Left renal cortex interstitium (tissue), 4 donors: ENCODE measurements at places on chromosomes 4 and X. TPM values are rescaled to one million over a fixed set of nuclear protein-coding genes. Genes with fewer than 3 reads are reported as not detected.

DNA sequence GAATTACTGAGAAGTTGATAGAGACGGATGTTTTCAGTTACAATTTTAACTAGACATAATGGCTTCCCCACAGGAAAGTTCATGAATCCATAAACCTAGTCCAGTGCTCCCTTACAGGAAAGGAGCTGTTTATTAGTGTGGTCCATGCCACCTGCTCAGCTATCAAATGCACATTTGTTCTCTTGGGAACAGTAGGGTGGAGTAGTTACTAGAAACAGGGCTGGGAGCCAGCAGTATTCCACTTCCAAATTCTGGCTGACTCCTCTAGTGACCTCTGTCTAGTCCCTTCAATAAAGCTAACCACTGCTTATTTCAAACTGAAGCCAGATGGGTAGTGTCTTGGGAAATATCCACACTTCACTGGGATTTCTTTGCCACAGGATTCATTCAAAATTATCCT is 88.4 kb upstream of the TLL1 start:
- DNase-seq: no peak

- DNase-seq: no peak
Observed at GRCh38 chr4:125045311-125045710, 269.4 kb upstream of the FAT4 start.

SCML1 gene
- polyA plus RNA-seq: 19.6 TPM

RPL34 gene
- 1,875 TPM for polyA plus RNA-seq

ADAMTS3 gene
- 9.4 TPM for polyA plus RNA-seq

DNA sequence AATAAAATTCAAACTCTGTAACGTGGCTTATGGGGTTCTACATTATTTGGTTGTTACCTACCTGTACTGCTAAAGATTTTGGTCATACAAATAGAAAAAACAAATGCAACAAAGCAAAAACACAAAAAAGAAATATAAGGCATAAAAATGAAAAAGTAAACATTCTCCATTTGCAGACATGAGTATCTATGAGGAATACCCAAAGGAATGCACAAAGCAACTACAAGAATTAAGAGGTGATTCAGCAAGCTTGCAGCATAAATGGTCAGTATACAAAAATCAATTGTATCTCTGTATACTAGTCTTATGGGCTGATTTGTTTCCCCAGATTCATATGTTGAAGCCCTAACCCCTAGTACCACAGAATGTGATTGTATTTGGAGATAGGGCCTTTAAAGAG is 3.6 kb upstream of the PDE5A start:
- DNase-seq: no peak

GRCh38 chr4:125352521-125352920 is 37.8 kb downstream of the FAT4 start:
- no peak for DNase-seq

DNA sequence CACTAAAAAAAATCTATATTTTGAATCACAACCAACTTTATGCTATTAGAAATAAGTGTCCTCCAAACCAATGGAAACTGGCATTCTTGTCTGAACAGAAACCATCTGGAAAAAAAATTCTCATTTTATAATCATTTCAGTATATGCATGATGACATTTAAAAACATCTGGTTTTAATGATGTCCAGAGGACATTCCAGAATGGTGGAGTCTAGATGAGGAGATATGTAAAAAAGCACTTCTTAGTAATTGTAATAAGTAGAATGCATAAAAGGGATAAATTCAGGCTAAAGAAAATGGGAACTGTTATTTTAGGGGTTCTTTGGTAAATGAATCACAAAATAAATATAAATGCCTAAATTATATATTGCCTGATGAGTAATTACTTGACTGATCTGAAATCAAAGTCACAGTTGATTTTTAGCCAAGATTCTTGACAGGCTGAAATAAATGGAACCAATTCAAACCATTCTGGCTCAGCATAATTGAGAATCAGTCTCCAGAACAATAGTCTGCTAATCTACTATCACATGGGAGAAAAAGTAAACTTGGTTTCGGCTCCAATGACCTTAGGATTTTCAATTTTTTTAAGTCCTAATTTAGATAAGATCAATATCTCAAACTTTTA is 636.6 kb downstream of the FAT4 start:
- no peak for DNase-seq

HPSE gene
- 1.7 TPM for polyA plus RNA-seq

AWAT2 gene
- not detected for polyA plus RNA-seq

DNA sequence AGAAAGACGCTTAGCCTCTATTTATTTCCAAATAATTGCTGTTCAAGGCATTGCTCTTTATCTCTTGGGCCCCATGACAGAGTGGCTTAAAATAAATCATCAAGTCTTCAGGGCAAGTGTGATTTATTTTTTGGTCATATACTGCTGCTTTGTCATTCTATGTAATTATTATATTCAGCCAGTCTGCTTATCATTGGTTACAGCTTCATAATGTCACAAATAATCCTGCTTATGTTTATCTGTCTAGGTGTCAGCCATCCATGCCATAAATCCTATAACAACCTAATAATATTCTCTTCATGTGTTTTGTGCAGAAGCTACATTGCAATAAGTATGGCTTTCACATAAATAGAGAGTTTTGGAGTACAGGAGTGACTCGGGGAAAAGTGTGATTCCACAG is 41.0 kb downstream of the HHIP start:
- DNase-seq: no peak

GRCh38 chr4:142282870-142283431 is 563.1 kb downstream of the INPP4B start:
- no peak for DNase-seq

- DNase-seq: no peak
Observed at GRCh38 chr4:88958080-88958479, 98.9 kb downstream of the FAM13A start.

DNA sequence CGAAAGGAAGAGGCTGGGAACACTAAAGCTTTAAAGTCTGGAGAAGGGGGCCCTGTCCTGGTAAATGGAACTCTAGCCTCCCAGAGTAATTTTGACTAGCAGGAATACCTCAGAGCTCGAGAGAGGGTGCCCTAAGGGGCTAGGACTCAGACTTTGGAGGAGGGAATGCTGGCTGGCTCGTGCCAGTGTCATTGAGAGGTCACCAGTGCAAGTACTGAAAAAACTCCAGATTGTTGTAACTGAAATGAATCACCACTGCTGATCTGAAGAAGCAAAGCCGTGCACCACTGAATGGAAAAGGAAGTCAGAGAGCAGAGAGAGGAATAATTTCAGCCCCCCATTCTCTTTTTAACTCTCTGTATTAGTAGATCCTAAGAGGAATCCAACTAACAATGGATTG is 690.2 kb downstream of the FAT4 start:
- no peak for DNase-seq

DNA sequence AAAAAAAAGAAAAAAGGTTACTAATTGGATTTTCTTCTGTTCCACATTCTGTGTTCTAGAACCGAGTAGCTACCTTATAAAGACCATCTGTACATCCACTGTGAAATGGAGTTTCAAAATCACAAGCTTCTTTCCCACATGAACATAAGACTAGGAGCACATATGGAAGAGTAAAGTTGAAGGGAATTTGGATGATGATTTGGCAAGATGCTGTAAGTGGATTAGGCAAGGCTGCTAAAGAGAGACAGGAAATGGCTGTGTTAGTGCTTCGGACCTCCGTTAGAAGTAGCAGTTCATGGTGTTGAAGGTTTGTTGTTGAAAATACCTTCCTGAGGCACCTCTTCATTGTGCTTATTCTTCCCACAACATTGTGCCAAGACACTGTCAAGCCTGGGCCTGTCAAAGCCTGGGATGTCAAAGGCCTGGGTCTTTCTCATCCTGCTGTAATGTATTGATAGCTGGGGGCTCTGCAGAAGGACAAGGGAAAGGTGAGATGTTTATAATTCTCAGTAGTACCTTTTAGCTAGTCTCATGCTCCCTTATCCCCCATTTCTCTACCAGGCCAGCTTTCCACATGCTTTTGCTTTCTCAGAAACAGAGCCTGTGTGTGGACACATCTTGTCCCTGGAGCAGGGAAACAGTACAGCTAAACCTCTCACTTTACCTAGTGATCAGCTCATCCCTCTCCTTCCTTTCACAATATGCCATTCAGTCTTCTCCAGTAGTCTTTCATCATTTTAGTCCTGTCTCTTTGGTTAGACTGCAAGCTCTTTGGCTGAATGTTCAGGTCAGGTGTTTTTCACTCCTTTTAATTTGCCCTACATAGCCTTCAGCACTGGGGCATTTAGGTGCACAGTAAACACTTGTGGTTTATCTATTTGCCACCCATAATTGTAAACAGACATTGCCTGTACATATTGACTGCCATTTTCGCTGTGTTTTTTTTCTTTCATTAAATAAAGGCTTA is 37.9 kb upstream of the CYP2U1 start:
- no peak for DNase-seq

- DNase-seq: no peak
Observed at GRCh38 chrX:116526010-116526409, 63.2 kb upstream of the CT83 start.

USP17L30 gene
- polyA plus RNA-seq: not detected

- DNase-seq: no peak
Observed at GRCh38 chrX:71107762-71108360, 1.3 kb upstream of the CXorf65 start.

TDO2 gene
- 4.0 TPM for polyA plus RNA-seq

DNA sequence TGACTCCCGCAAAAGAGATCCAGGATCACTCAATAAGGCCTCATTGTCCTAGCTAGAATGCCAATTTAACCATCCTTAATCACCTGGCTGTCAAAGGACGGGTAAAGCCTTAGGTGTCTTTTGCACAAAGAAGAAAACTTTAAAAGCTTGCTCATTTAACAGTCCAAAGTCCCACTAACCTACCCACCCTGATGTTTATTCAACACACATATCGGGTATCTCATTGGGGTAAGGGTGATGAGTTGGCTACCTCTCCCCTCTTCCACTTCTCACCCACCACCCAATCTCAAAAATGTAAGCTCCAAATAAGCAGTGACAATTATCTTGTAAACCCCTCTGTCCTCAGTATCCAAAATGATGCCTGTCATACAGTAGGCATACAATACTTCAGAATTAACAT is 988 bp upstream of the SRD5A3 start:
- DNase-seq: no peak

DNA sequence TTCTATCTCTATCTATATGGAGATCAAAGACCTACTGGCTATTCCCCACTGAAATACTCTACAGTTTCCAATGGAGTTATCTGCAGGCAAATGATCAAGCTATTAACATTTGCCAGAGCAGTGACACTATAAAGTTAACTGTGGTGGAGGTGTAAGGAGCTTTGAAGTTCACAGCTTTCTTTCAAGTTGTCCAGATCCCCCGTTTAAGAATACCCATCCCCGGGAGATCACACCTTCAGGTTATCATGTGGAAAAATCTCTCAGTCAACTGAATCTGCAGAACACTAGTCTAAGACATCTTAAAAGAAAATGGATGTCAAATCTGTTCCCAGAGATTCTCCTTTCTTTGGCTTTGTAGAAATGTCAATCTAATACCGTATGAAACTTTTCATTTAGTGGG is 80.1 kb downstream of the GPC3 start:
- DNase-seq: no peak

DNA sequence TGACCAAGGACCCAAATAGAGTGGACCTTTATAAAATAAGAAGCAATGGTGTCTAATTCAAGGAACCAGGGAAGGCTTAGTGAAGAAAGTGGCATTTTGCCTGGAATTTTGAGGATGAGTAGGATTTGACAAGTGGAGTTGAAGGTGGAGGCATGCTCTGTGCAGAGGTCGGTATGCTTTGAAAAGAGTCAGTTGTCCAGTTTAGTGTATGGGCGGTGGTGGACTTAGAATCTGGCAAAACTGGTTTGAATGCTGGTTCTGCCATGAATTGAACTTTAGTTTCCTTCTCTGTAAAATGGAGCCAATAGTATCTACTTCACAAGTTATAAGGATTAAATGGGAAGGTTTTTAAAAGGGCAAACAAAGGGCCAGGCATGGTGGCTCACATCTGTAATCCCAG is 29.7 kb downstream of the SEPTIN11 start:
- DNase-seq: no peak

GRCh38 chr4:55336138-55337034 is 9.7 kb upstream of the SRD5A3 start:
- DNase-seq: no peak

CT55 gene
- 0.17 TPM for polyA plus RNA-seq

- DNase-seq: no peak
Observed at GRCh38 chr4:150997141-150997540, 17.9 kb downstream of the LRBA start.

DNA sequence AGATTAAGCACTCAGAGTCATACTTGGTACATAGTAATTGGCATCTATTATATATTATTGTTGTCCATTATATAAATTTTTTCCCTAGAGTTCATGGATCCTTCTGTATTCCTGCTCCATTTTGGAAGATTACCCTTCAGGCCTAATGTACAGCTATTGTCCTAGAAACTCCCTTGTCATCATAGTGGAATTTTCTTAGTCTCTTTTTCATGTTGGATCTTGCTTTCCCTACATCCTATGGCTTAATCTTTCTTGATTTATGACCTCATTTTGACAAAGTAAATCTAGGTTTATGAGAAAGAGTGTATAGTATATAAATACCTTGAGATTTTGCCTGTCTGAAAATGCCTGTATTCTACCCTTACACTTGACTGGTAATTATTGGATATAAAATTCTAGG is 22.1 kb downstream of the ARMCX4 start:
- no peak for DNase-seq

- DNase-seq: no peak
Observed at GRCh38 chrX:132648895-132649294, 160.1 kb upstream of the MBNL3 start.

- no peak for DNase-seq
Observed at GRCh38 chrX:20980426-20980825, 393.8 kb upstream of the CNKSR2 start.

GRCh38 chr4:121669163-121669550 is 27.6 kb downstream of the ANXA5 start:
- no peak for DNase-seq

CXCL1 gene
- polyA plus RNA-seq: 0.28 TPM

GRCh38 chr4:154366956-154367355 is 124.6 kb downstream of the DCHS2 start:
- DNase-seq: no peak

GRCh38 chrX:132603700-132604286 is 115.0 kb upstream of the MBNL3 start:
- DNase-seq: no peak

DNA sequence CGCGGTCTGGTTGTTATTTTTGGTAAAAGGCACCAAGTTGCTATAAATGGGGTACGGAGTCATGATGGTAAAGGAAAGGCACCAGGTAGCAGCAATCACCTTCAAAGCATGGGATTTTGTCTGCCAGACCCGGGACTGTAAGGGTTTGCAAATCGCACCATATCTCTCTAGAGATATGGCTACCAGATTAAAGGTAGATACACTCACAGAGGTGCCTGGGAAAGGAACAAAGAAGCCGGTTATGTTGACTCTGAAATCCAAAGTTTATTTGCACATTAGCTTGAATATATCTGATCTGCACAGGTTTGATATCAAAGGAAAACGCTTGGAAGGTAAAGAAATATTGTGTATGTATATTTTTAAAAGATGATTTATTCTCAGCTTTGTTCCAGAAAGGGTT is 4.6 kb downstream of the CCKAR start:
- DNase-seq: no peak
